ENCODE measurements at places on chromosomes 13 and 19.
A peak's percentile ranks its signal among the peaks of the same experiment; 100 is the strongest.

DNA sequence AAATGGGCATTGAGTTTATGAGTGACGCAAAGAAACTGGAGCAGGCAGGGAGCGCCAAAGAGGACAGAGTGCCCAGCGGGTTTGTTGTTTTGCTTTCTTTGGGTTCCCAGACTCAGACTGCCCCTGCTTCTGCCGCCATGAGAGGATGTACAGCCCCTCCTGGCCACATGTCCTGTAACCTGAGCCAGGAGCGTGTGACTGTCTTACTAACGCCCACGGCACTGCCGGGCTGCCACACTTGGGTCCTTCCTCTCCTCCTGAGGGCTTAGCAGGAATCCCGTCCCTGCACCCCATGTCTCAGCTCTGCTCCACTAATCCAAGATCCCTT, 80.5 kb downstream of the GPR12 start:
- DNase-seq: no peak

- DNase-seq: no peak
Observed at GRCh38 chr19:2252797-2253105, 3.5 kb downstream of the JSRP1 start.

- no peak for DNase-seq
Observed at GRCh38 chr13:44930280-44930679, 59.0 kb downstream of the NUFIP1 start.

DNA sequence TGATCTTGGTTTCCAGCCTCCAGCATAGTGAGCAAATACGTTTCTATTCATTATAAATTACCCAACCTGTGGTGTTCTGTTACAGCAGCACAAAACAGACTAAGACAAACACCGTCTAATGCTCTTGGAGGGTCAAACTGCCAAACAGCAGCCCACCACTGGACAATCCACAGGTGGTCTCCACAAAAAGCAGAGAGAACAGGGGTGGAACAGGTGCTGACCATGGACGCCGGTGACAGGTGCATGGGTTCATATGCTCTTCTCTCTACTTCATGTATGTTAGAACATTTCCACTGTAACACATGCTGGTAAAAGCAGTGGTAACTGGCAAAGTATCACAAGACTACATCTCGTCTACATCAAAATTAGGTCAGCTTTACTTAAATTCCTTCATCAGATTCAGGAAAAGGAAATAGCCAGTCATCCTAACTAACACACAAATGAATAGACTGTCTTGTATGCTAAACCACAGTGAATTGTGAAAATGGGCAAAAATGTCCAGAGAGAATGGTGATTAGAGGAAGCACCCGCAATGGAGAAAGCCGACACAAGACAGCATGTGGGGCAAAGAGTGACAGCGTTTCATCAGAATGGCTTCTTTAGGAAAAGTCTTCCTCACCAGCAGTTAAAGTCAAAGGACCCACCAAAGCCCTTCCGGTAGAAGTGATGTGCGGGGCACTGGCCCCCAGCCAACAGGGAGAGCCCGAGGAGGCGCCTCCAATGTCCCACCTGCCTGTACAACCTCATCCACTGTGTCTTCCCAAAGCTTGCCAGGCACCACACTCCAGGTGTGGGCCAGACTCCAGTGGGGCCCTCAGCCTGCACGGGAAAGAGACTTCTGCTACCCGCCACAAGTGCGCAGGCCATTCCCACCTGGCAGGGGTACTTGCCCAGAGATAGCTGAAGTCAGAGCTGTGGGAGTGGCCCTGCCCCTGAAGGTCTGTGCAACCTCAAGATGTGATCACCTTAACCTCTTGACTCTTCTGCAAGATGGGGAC, 6.5 kb downstream of the CARS2 start:
- DNase-seq: peak; percentile 81

- DNase-seq: no peak
Observed at GRCh38 chr13:112818698-112819045, 128.8 kb downstream of the ATP11A start.

- no peak for DNase-seq
Observed at GRCh38 chr13:102028868-102029267, 373.0 kb downstream of the FGF14 start.

DNA sequence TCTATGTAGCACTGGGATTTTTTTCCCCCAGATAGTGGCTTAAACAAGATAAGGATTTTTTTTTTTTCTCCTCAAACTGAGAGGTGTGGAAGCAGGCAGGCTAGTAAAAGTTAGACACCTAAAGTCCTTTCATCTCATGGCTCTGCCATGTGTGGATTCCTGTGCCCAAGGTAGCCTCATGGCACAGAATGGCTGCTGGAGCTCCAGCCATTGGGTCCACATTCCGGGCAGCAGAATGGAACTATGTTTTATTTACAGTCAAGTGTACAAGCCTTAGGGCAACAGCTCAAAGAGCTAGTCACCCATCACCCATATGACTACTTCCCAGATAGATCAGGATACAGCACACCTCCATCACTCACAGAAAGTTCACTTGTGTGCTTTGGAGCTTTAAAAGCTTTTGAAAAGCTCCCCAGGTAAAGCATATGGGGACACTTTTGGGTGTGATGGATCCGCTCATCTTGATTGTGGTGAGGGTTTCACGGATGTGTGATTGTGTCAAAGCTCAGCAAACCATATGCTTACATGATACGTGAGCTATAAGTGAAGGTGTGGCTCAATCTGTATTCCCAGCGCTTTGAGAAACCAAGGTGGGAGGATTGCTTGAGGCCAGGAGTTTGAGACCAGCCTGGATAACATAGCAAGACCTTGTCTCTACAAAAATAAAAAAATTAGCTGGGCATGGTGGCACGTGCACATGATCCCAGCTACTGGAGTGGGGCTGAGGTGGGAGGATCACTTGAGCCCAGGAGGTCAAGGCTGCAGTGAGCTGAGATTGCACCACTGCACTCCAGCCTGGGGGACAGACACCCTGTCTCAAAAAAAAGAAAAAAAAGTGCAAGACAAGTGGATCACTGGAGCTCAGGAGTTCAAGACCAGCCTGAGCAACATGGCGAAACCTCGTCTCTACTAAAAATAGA, 18.1 kb downstream of the PGLS start:
- DNase-seq: no peak

- no peak for DNase-seq
Observed at GRCh38 chr13:44817131-44817671, 172.1 kb downstream of the NUFIP1 start.

DNA sequence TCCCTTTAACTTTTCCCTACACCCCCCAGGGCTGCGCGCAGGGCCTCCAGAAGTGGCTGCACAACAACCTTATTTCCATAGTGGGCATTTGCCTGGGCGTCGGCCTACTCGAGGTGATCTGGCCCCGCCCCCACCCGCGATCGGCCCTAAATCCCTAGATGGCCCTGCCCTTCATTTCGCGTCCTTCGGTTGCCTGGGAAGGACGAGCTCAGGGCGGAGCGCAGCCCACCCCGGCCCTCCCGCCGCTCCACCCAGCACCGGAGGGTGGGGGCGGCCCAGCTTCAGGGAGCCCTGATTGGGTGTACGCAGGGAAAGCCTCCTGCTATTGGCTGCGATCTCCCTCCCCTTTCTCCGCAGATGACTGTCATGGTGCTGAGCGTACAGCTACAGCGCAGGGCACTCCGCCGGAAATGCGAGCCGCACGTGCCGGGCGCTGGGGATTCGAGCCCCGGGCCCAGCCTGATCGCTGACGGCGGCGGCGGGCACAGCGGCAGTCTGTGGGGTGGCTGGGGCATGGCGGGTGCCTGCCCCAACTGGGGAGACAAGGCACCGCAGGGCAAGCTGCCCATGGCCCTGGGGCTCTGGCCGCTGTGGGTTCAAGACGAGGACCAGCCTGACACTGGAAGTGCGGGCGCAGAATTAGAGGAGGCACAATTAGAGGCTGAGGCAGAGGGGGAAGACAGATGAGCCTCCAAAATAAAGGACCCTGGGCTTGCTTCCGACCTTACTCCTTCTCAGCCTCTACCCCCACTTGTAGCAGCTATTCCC, 4.3 kb downstream of the CD37 start:
- DNase-seq: no peak

GRCh38 chr19:7701654-7702457, at the start of gene FCER2:
FCER2 (minus strand) TSS chr19:7702131; CDS start chr19:7699760, 2,371 bp downstream.
- DNase-seq: peak; percentile 65

DNA sequence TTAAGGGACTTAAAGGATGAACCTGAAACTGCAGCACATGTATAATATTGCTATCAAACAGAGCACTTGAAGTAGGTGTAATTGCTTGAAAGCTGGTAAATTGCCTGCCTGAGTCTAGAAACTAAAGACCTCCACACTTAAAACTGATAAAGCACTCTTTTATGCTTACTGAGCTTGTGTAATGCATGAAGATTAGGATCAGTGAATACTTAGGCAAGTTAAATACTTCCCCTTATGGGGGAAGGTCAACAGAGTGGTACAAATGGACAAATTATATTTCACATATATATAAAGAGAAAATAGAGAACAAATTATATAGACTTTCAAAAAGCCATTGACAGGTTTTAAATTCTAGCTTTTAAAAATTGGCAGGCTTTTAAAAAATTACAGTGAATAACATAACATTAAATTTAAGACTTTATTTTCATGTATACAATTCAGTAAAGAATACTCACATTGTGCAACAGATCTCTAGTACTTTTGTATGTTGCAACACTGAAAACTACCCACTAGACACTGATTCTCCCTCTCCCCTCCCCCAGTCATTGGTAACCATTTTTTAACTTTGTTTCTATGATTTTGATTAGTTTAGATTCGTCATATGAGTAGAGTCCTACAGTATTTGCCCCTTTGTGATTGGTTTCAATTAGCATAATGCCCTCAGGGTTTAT, 23.9 kb downstream of the PIBF1 start:
- DNase-seq: peak; percentile 51

- peak; percentile 20 for DNase-seq
Observed at GRCh38 chr19:55133639-55134444, 15.2 kb downstream of the TNNT1 start.

- DNase-seq: no peak
Observed at GRCh38 chr19:49872245-49873128, 4.7 kb downstream of the AKT1S1 start.

DNA sequence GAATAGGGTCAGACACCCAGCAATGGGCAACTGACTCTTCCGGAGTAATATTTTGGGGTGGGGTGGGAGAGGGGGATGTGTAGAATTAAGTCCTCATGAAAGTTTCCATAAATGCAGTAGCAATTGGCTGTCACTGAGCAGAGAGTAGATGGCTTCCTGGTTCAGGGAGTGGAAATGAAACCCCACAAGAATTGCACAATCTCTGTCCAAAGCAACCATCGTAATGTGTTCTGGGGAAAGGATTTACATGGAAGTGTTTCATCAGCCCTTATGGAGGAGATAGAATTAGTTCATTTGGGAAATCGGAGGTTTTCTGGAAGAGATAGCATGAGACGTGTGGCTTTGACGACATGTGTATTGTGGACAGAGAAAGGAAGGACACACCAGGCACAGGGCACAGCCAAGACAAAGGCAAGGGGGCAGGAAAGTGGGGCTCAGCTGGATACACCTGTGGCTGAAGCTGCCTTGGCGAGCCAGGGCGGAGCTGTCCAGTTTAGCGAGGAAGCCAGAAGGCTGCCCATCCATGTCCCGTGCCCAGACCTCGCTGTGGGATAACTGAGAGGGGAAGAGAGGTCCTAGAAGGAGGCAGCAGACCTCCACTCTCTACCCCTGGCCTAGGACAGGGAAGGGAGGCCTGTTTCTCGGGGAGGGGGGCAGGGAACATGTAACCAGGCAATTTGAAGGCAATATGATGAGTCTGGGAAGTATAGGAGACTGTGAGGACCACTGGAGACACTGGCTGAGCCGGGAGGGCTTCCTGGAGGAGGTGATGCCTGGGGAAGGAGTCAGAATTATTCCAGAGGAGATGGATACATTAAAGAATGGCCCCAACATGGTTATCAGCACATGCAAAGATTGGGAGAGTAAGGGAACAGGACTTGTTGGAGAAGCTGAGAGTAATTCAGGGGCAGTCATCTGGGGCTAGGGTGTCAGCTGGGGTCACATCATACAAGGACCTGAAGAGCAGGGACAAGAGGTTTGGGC, 2.6 kb upstream of the CLEC4G start:
- DNase-seq: peak; percentile 92

DNA sequence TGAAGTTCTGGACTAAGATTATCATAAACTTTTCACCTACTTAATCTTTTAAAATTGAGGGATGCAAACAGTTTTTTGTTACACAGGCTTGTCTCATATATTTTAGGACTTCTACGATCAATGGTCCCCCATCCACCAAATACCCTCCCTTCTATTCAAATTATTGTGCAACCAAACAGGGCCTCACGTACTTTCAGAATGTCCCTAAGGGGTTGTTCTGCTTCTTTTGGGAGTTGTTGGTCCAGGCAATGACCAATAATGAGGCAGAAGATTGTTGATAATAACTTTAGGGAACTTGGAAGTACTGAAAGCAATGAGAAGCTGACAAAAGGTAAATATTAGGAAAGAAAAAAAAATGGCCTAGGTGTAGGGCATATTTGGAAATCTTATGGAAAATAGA, 2.9 kb downstream of the DNAJC15 start:
- DNase-seq: no peak

DNA sequence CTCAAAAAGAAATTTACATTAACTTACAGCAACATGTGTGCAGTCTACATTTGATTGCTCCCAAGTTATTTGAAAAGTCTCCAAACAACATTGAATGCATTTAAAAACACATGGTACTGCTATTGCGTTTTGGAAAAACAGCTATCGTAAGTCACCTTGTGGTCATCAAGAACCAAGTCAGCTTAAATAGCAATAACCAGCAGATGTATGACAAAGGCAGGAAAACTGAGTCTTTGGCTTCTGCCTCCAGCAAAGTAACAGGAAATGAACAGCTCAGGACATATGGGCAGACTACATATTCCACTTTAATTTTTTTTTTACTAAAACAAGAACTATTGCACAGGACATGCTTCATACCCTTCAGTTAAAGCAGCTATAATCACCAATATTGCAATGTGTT, 580.6 kb upstream of the SPRY2 start:
- DNase-seq: no peak

DNA sequence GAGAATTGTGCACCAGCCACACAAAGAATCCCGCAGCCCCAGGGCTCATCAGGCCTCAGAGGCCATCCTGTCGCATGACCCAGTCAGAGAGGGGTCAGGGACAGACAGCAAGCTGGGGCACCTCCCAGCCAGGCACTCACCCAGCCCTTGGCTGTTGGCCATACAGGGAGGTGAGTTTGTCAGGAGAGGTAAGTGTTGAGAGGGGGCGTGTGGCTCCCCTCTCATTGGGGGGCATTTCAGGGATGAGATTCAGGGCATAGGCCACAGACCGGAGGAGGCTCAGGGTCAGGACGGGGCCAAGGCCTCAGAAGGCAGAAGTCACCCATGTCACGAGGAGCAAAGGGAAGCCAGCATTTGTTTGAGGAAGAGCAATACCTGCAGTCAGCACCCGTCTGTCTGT, 37.1 kb downstream of the MYO9B start:
- DNase-seq: peak; percentile 55

- no peak for DNase-seq
Observed at GRCh38 chr13:45003417-45003816, 14.1 kb downstream of the GPALPP1 start.

GRCh38 chr13:62512194-62513141, 1096.8 kb upstream of the PCDH20 start:
- DNase-seq: peak; percentile 29

GRCh38 chr13:27450921-27451471, 632 bp upstream of the MTIF3 start:
- DNase-seq: peak; percentile 72
